Fibroblast of pulmonary artery (primary cell): ENCODE measurements at places on chromosomes 2 and 18.
A peak's percentile ranks its signal among the peaks of the same experiment; 100 is the strongest.

DNA sequence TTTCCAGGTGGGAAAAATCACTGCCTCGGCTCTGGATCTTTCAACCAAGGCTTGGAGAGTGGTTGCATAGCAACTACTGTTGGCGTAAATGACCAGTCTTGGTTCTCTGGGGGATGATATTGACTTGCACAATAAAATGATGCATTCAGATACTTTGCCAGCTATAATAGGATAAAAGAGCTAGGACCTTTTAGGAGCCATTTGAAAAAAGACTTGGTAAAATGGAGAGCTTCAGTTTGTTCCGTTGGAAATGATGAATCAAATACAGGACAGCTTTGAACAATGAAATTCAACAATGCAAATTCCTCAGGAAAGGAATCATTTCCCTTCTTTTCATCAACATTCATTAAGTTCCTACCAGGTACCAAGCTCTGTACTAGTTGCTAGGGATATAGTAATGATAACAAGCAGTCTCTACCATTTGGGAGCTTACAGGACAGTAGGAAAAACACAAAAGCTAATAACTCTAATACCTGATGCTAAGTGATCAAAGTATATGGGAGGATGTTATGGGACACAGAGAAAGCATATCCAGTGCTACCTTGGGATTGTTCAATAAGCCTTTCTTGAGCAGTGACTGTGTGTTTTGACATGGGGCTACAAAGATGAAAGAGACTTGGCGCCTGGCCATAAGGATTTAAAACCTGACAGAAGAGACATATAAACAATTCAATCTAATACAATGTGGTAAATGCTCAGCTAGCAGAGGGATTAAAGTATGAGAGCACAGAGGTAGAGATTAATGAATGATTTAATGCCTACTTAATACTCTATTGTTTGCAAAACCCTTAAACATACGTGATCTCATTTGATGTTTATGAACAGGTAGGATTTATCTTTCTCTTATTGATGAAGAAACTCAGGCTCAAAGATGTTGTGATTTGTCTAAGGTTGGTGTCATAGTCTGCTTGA is 110.7 kb downstream of the QPCT start:
- peak; percentile 91 for DNase-seq

DNA sequence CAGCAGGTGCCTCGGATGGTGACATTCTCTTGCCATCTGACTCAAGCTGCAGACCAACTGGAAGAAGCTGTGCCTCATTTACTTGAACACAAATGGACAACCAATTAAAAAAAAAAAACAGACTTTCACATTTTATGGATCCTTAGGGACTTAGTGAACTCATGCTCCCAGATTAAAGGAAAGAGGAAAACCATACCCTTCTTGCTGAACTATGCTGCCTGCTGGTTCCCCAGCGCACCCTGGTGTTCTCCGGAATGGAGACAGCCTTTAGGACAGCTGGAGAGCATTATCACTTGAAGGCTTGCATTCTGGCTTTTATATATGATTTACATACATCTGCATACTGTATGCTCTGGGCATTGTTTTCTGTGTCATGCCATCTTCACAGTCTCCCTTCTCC is 370.7 kb downstream of the SLC4A3 start:
- no peak for DNase-seq

DNA sequence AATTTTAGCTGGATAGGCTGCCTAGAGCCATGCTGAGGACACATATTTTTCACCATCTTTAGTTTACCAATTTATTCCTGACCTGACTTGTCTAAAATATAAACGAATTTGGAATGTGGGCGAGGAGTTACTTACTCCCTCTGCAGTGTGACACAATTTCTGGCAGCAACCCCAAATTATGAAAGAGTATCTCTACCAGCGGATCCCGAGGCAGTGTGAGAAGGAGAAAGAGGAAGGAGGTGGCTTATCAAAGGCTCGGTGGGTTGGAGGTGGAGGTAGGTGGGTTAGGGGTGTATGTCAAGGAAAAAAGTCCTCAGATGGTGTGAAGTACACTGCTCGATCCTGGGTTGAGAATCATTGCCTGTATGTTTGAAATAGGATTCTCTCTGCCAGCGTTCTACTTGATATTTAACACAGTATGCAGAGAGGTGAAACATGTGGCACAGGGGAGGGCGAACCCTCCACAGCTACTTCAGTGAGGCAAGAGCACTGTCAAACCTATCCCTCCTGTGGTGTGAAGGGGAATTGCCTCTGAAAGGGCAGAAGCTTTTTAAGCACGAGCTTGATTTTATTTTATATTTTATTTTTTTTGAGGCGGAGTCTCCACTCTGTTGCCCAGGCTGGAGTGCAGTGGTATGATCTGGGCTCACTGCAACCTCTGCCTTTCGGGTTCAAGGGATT is 76.0 kb downstream of the RFTN2 start:
- peak; percentile 68 for DNase-seq

DNA sequence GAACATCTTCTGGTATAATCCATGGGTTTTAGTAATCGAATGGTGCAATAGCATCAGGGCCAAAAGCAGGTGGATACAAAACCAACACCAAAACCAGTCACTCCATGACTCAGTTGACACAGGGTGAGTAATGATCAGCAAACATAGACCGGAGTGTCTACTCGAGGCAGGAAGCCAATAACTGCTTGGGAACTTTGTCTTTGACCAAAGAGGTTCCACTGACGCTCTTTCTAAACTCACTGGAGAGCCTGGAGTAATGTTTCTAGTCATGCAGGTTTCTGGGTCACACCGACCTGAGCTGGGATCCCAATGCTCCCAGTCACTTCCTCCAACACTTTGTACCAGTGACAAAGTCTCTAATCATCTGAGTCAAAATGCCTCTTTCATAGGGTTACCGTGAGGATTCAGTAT is 30.9 kb downstream of the MREG start:
- no peak for DNase-seq

DNA sequence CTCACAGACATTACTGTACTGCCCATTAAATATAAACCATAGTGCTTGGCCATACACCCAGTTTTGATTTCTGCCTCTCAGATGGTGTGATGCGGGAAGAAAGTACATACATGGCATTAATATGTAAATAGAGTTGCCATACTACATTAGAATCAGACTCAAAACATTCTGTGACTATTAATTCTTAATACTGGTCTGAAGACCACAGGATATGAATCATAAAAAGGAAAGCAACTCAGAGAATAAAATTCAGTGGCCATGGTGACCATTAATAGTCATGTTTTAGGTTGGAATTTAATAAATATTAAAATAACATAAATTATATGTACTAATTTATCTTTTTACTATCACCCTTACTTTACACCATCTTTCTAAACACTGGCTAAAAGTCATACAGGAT is 33.0 kb upstream of the WDR75 start:
- DNase-seq, result peak; percentile 18

DNA sequence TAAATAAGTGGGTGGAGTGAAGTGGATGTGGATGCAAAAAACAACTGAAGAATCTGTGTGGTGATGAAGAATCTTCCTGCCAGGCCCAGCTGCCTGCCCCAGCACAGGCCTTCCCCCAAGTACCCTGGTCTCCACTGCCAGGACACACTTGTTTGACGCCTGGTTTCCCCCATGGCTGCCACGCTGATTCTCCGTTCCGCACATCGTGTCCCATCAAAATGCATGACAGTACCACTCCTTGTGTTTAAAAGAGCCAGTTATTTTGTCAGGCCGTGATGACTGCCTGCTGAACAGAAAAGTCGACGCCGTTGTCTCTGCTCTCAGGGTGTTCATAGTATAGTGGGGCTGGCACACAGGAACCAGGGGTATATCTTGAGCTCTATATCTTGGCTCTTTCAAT is 50.3 kb upstream of the KYNU start:
- no peak for DNase-seq

GRCh38 chr2:159684796-159685195 is 27.5 kb upstream of the MARCHF7 start:
- peak; percentile 65 for DNase-seq

GRCh38 chr2:67950919-67951318 is 111.9 kb downstream of the C1D start:
- no peak for DNase-seq

GRCh38 chr18:36635414-36636096 is 193.2 kb downstream of the TPGS2 start:
- DNase-seq, result no peak

DNA sequence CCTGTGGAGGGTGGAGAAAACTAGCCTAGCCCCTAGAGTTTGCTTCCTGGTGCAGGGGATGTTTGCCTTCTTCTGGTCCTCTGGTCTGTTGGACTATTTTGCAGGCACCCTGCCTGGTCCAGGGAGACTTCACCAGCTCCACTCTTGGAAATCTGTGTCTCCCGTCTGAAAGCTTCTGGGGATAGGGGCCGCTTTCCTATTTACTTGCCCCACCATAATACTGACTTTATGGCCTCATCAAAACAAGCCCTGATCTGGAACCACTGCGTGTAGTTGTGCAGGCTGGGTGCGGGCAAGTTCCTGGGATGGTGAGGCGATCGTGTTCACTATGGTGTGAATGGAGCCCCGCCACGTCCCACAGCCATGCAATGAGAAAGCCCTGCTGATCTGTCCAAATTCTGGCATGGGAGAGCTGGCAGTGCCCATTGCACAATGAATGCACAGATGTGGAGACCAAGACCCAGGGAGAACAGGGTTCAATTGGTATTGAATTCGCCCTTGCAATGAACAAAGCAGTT is 74.3 kb downstream of the DDX1 start:
- no peak for DNase-seq

DNA sequence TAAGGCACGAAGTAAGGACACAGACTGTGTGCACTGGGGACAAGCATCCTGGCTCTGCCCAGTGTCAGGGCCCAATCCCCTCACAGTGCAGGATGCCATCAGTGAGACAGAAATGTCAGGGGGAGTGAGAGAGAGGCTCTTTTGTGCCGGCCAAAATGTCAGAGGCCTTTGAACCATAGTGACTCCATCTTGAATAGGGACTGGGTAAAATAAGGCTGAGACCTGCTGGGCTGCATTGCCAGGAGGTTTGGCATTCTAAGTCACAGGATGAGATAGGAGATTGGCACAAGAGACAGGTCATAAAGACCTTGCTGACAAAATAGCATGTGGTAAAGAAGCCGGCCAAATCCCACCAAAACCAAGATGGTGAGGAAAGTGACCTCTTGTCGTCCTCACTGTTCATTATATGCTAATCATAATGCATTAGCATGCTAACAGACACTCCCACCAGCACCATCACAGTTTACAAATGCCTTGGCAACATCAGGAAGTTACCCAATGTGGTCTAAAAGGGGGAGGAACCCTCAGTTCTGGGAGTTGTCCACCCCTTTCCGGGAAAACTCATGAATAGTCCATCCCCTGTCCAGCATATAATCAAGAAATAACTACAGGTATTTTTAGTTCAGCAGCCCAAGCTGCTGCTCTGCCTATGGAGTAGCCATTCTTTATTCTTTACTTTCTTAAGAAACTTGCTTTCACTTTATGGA is 337.4 kb downstream of the LPIN1 start:
- peak; percentile 45 for DNase-seq

DNA sequence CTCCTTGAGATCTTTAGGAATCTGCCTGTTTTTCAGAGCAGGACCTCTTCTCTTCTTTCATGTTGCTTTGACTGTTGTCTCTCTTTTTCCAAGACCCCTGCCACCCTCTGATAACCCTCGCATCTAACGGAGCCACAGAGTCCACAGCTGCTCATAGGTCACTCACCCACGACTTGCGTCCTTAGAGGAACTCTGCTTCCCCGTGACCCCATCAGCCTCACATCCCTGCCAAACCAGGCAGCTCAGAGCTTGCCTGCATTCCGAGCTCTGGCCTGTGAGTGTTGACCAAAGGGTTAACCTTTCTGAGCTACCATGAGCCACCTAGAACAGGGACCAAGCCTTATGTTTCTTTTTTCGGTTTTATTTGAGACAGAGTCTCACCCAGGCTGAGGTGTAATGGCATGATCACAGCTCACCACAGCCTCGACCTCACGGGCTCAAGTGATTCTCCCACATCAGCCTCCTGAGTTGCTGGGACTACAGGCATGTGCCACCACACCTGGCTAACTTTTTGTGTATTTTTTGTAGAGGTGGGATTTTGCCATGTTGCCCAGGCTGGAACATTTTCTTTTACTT is 36.4 kb downstream of the CABLES1 start:
- no peak for DNase-seq

DNA sequence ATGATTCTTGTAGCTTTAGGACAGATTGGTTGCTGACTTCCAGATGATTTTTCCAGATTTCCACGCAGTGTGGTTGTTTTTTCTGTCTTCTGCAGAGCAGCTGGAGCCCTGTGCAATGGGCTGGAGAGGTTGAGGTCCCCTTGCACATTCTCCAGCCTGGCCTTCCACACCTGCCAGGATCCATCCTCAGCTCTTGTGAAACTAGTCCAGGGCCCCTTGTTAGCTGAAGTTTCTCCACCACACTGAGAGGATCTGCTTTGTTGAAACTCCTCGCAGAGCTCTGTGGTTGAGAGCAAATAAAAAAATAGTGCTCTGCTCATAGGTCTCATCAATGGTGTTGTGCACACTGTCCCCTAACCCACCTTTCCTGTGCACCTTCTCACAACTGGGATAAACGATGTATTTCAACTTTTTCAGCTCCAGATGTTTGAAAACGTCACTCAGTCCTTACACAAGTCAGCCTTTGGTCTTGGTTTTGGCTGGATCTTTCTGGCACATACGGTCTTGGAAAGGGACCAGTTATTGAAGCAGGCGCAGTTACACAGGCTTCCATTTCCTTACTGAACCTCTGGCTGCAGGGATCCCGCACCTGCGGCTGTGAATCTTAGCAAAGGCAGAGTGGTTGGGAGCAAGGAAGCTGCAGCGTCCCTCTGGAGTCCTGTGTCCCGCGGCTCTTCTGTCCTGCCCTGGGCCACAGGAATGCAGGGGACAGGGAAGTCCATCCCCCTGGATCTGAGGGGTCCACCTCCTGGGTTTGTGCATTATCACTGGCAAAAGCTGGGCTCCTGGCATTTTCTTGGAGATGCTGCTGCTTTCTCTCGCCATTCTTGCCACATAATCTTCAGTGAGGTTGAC is 272.0 kb upstream of the DSEL start:
- no peak for DNase-seq

DNA sequence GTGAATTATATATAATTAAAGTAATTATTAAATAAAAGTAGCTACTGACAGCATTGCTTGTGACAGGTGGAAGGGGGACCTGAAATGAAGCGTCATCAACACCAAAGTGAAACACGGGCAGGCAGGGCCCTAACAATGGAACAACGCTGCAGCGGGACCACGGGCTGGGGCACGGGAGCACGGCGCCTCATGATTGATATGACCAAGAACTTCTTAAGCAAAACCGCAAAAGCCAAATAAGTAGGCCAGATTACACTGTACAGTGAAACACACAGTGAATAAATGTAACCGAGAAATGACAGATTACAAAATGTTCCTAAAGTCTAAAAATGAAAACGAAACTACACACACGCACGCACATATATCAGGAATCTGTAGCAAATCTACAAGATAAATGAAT is 81.4 kb downstream of the SNTG2 start:
- DNase-seq, result no peak

DNA sequence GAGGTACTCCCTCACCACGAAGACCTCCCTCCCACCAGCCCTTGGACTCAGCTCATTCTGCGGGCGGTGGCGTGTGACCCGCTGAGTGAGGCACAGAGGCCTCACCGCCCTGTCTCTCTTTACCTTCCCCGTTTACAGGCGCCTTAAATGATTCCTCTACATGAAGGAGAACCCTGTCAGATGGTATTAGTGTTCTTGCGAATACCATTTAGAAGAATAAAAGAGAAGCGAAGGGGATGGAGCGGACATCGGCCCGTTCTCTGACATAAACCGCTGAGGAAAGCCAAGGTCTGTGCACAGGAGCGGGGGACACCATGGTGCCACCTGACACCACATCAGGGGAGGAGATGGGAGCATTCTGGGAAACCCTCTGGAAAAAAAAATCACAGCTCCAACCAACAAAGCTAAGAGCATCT is 179.8 kb downstream of the HDAC4 start:
- no peak for DNase-seq

- DNase-seq, result peak; percentile 47
Measured at GRCh38 chr2:234172066-234172465, 121.6 kb downstream of the SPP2 start.
